Mucosa of descending colon (tissue), 3 donors: ENCODE measurements at places on chromosomes 13 and 19. TPM values are rescaled to one million over a fixed set of nuclear protein-coding genes. Genes with fewer than 3 reads are reported as not detected.

The CEACAM16 gene
- total RNA-seq: not detected

The ASPDH gene
- not detected for total RNA-seq

The STK24 gene
- 204 TPM for total RNA-seq

The PRRG2 gene
- 9.1 TPM for total RNA-seq

The CGB3 gene
- total RNA-seq: not detected

The LILRB4 gene
- total RNA-seq: 6.4 TPM

The CLDN10 gene
- not detected for total RNA-seq

The PRR12 gene
- 26.2 TPM for total RNA-seq

The TUBB4A gene
- 0.26 TPM for total RNA-seq

The OR7C1 gene
- total RNA-seq: not detected

The PNMA8B gene
- total RNA-seq: 2.3 TPM

The FBXO27 gene
- 0.63 TPM for total RNA-seq

The PSG2 gene
- not detected for total RNA-seq

The ZSCAN18 gene
- 17.9 TPM for total RNA-seq

The LHFPL6 gene
- total RNA-seq: 26.1 TPM

The C5AR2 gene
- 1.4 TPM for total RNA-seq

The STARD13 gene
- total RNA-seq: 92.4 TPM

The ZSWIM4 gene
- total RNA-seq: 4.1 TPM

The THSD8 gene
- total RNA-seq: 2.7 TPM

The HCN2 gene
- 0.12 TPM for total RNA-seq

The KLF1 gene
- not detected for total RNA-seq

The ZNF600 gene
- 14.6 TPM for total RNA-seq

The PTPRH gene
- total RNA-seq: 181 TPM

The EHD2 gene
- 108 TPM for total RNA-seq

The KASH5 gene
- not detected for total RNA-seq

The PRTN3 gene
- not detected for total RNA-seq

The ZNF726 gene
- total RNA-seq: 1.7 TPM

The NFKBIB gene
- 30.9 TPM for total RNA-seq

The KLK14 gene
- not detected for total RNA-seq

The STOML3 gene
- not detected for total RNA-seq

The CRX gene
- not detected for total RNA-seq

The LILRA1 gene
- 0.76 TPM for total RNA-seq

The CGB2 gene
- not detected for total RNA-seq

The S1PR4 gene
- total RNA-seq: 0.82 TPM

The PLPPR3 gene
- 0.19 TPM for total RNA-seq

The ELSPBP1 gene
- total RNA-seq: not detected

The FOXA3 gene
- total RNA-seq: 32.9 TPM

The KLK12 gene
- total RNA-seq: not detected

The KIR3DL1 gene
- total RNA-seq: not detected

The ZNF296 gene
- 2.8 TPM for total RNA-seq

The URAD gene
- 23.9 TPM for total RNA-seq

The SYT5 gene
- 1.2 TPM for total RNA-seq

The CKM gene
- total RNA-seq: 2.0 TPM

The KCNJ14 gene
- 0.67 TPM for total RNA-seq

The TMEM143 gene
- 13.2 TPM for total RNA-seq

The RPL36 gene
- 769 TPM for total RNA-seq

The NXNL1 gene
- not detected for total RNA-seq

The FXYD7 gene
- not detected for total RNA-seq

The LGALS4 gene
- total RNA-seq: 7,005 TPM

The GZMM gene
- 0.76 TPM for total RNA-seq

The HOMER3 gene
- 18.0 TPM for total RNA-seq

The VSIG10L gene
- total RNA-seq: 1.6 TPM

The FCER2 gene
- 0.29 TPM for total RNA-seq

The TNFAIP8L1 gene
- total RNA-seq: 10.7 TPM

The MUC16 gene
- total RNA-seq: under 0.01 TPM

The CCDC61 gene
- total RNA-seq: 16.5 TPM

The OR10H1 gene
- 0.06 TPM for total RNA-seq

The ZNF536 gene
- total RNA-seq: 1.3 TPM

The MYPOP gene
- total RNA-seq: 10.2 TPM
